ENCODE measurements at places on chromosomes 7 and 10.
A peak's percentile ranks its signal among the peaks of the same experiment; 100 is the strongest.

DNA sequence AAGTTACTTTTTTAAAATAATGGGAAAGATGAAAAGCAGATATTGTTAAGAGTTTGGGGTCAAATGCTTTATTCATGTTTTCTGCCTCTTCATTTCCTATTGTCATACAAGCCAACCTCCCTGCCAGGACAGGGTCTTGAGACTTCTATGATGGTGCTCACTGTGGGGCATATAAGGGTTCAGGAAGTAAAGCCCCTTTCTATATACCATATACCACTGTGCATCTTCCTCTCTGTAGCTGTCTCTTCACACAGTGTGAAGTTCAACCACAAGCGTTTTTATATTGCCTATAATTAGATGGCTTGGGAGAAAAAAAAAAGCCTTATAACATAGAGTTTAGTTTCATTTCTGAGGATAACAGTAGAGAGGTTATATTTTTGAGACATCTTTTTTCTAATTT is 389.8 kb upstream of the SORCS1 start:
- DNase-seq, result no peak

- DNase-seq, result no peak
These were observed 241.0 kb downstream of the WDR11 start for GRCh38 chr10:121091961-121092719.

GRCh38 chr10:30637881-30638467 is 8.4 kb upstream of the LYZL2 start:
- DNase-seq, result peak; percentile 23

DNA sequence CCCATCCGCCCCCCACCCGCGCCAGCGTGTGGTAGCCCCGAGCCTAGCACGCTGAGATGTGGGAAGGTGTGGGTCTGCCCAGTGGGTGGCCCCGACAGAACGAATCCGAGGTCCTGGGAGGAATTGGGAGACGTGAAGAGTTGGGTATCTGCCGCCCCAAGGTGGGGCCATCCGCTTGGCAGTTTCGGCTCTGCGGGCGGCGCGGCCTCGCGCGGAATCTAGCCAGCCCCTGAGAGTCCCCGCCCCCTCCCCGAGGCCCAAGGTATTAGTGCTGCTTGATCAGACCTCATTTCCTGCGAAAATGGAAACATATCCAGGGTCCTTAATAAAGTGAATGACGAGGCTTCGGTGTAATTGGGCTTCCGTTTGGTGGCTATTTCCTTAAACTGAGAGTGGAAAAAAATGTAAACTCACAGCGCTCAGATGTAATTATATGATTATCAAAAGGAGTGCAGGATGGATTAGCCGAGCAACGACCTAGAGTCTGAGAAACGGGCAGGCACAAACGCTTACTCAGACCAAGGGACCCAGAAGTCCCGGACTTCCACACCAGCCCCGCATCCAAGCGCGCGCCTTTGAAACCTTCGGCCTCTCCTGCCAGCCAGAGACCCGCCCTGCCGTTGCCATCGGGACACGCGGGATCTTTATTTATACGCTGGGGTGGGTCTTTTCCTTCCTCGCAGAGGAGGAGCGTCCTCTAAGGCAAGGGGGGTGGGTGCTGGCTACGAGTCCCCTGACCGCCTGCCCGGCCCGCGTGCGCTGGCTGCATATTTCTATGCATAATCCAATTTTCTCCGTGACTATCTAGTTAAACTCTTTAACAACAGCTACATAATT is 12.8 kb downstream of the LBX1 start:
- no peak for DNase-seq

DNA sequence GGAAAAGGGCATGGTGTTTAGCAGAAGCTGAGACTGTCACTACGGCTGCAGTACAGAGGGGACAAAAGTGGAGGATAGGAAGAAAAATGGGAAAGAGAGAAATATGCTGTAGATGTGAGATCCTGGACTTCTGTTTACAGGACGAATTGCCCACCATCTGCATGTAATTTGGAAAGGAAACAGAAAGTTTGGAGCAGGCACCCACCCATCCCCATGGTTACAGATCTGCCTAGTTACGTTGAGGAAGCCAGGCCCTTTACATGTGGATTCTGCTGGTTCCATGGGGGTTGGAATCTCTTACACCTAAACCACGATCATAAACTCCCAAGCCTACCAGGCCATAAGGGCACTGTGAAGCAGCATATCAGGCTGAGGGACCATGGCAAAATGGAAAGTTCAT is 84.3 kb downstream of the WDFY4 start:
- no peak for DNase-seq

DNA sequence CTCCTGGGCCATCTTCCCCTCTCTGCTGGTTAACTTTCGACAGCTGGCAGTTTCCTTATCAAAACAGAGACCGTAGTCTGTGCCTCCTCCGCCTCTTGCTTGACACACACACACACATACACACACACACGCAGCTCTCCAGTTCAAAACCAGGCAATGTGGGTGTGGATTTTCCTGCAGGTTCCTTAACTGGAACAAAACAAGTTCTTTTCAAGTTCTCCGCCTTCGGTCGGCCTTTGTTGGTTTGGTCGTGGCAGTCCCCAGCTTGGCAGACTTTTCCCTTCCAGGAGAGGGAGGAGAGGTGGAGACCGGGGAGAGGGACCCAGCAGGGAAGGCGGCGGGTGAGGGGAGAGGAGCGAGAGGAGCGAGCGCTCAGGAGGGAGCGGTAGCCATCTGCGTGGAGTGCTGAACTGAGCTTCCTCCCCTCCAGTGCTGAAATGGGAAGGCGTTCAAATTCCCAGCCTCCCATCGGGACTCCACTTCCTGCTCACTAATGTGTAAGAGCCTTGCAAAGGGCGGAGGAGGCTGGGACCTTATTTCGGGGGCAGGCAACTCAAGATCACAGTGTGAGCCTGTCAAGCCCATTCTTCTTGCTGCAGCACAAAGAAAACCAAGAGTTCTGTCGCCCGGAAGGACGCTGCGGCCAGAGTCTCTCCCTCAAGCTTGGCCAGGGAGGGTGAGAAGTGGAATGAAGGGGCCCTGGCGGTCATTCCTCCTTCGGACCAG is 120.6 kb downstream of the PRPF18 start:
- DNase-seq, result no peak

- no peak for DNase-seq
These were observed 8.9 kb upstream of the CH25H start for GRCh38 chr10:89216056-89216455.

GRCh38 chr7:116949941-116950801 is 3.1 kb upstream of the ST7 start:
- DNase-seq, result no peak

DNA sequence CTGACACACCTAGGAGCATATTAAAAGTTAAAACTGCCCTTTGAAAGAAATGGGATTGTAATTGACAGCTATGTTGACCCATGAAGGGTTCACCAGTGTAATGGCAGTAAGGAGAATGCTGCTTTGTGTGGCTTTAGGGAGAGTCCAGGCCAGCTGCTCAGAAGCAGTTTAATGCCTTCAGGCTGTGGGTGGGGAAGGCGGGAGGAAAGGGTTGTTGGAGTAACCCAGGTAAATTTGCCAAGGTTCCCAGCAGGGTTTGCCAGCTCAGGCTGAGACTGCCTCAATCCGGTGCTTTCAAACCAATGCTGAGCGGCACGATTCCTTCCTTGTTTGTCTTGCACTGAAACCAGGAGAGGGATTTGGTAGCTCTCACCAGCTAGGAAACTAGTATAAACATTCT is 637.2 kb downstream of the INHBA start:
- no peak for DNase-seq

DNA sequence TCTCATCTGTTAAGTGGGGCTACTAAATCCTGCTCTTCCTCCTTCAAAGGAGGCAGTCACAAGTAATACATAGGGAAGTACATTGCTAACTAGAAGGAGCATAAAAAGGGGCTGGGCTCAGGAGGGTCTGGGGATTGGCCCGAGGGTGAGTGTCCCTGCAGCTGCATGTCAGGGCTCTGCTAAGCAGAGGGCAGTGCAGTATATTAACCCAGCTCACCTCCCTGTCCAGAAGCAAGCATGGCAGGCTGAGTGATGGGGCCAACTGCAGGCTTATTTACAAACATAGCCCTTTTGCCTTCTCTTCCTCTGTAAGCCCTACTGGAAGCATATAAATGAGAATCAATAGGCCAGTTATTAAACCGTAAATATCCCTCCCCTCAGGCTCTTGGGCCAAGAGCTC is 143.2 kb upstream of the PCBD1 start:
- no peak for DNase-seq

DNA sequence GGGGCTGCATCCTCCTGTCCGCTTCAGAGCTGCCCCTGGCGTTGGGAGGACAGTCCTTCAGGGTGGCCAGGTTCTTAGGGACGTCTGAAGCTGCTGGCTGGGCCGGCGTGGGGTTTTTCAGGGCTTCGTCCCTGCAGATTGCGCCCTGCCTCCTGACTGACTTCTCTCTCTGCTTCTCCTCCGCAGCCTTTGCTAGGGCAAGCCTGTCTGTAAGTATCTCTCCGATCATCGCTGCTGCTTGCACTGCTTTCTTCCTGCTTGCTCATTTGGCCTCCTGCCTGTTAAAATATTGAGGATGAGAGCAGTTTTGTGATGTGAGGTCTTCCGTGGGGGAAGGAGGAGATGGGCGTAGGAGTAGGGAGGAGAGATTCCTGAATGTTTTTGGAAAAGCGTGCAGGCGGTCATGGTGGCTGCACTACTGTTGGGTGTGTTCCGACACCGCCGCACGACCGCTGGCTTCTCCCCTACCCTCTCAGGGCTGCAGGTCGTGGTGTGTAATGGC is 25.3 kb downstream of the PFKFB3 start:
- no peak for DNase-seq

- no peak for DNase-seq
These were observed 64.4 kb upstream of the AHR start for GRCh38 chr7:17234030-17234397.

GRCh38 chr7:96203786-96204185 is 118.1 kb downstream of the SLC25A13 start:
- DNase-seq, result no peak

GRCh38 chr7:102415685-102416225 is 17.6 kb upstream of the ORAI2 start:
- DNase-seq, result peak; percentile 50

DNA sequence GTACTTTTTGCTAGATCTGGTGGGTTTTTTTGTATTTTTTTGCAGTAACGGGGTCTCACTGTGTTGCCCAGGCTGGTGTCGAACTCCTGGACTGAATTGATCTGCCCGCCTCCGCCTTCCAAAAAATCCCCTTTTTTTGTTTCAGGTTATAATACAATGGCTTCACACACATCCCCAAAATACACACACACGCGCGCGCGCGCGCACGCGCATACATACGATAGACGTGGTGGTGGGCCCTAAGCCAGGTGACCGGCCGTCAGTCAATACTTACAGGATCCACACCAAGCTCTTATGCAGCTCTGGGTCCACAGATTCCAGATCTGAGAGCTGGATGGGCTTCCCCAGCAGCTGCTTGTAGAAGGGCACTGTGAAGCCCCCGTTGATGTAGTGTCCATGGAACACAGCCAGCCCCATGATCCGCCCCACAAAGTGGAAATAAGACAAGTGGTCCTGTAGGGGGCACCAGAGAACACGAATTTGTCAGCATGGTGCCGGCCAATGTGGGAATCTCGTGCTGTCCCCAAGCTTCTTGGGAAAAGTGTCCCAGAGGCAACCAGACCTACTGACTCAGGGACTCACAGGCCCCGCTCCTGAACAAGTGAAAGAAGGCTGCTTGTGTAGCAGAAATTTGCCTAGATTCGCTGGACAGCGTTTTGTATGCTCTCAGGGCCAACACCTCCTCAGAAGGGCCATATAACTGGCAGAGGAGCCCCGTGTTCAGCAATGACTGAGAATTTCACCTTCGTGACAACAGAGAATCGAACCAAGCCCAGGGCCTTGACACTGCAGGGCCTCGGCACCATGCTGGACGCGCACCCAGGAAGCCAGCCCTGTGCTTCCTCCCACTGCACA is 103.6 kb downstream of the SMURF1 start:
- DNase-seq, result peak; percentile 28

All from stimulated activated CD4-positive, alpha-beta T cell treated with anti-CD3 and anti-CD28 coated beads, Interleukin-12 subunit alpha, Interleukin-12 subunit beta, amount 100 ng/mL, for 48 hours (primary cell).